ENCODE measurements at places on chromosomes 13 and 19. TPM values are rescaled to one million over a fixed set of nuclear protein-coding genes. Genes with fewer than 3 reads are reported as not detected.

NXNL1 gene
- not detected for total RNA-seq

SIGLEC8 gene
- total RNA-seq: not detected

ATP7B gene
- total RNA-seq: 57.4 TPM

ADGRE2 gene
- 0.04 TPM for total RNA-seq
